RPMI7951 (cell line): ENCODE measurements at places on chromosomes 6 and 20. TPM values are rescaled to one million over a fixed set of nuclear protein-coding genes. Genes with fewer than 3 reads are reported as not detected.

Gene ID4
- total RNA-seq: 0.10 and 0.24 TPM in 2 replicates

Gene PROKR2
- 0.10 TPM in 1 of 2 replicates, not detected in the other for total RNA-seq

Gene TTLL9
- total RNA-seq: not detected in 2 replicates

Gene EBF4
- total RNA-seq: 0.10 TPM in 1 of 2 replicates, not detected in the other

Gene PACRG
- not detected in 2 replicates for total RNA-seq

Gene MAS1L
- not detected in 2 replicates for total RNA-seq

Gene LINC00237
- not detected in 2 replicates for total RNA-seq

Gene SLC17A3
- total RNA-seq: not detected in 2 replicates

Gene SLC22A2
- total RNA-seq: not detected in 2 replicates

Gene BPIFB4
- total RNA-seq: not detected in 2 replicates

Gene RTEL1
- total RNA-seq: 17.4 and 18.7 TPM in 2 replicates

Gene ENPP3
- 0.48 and 1.9 TPM in 2 replicates for total RNA-seq

Gene PDE10A
- 10.7 and 11.3 TPM in 2 replicates for total RNA-seq

Gene SFTA2
- total RNA-seq: 0.24 TPM in 1 of 2 replicates, not detected in the other

Gene TTBK1
- total RNA-seq: not detected in 2 replicates

Gene CASS4
- total RNA-seq: 2.2 and 2.5 TPM in 2 replicates

Gene EGFL8
- 0.59 and 2.8 TPM in 2 replicates for total RNA-seq

Gene SLC17A2
- not detected in 2 replicates for total RNA-seq

Gene SLCO4A1
- total RNA-seq: 60.2 and 62.4 TPM in 2 replicates

Gene RNF114
- total RNA-seq: 127 and 240 TPM in 2 replicates

Gene GSTA3
- total RNA-seq: not detected in 2 replicates

Gene IPCEF1
- total RNA-seq: under 0.01 and 0.59 TPM in 2 replicates

Gene SPDEF
- 0.20 and 0.24 TPM in 2 replicates for total RNA-seq

Gene HCK
- not detected in 2 replicates for total RNA-seq

Gene ADGB
- not detected in 2 replicates for total RNA-seq

Gene RNF39
- not detected in 2 replicates for total RNA-seq

Gene STX11
- 0.96 and 2.0 TPM in 2 replicates for total RNA-seq

Gene PBOV1
- not detected in 2 replicates for total RNA-seq

Gene PLN
- not detected in 2 replicates for total RNA-seq

Gene TM9SF4
- 45.4 and 52.9 TPM in 2 replicates for total RNA-seq

Gene SALL4
- total RNA-seq: 2.3 and 2.5 TPM in 2 replicates

Gene TNNC2
- 0.36 TPM in 1 of 2 replicates, not detected in the other for total RNA-seq

Gene GHRH
- total RNA-seq: not detected in 2 replicates

Gene AGER
- 0.98 and 1.6 TPM in 2 replicates for total RNA-seq

Gene PDYN
- total RNA-seq: not detected in 2 replicates

Gene MYLK4
- total RNA-seq: 0.29 and 0.60 TPM in 2 replicates

Gene TCP1
- 347 and 421 TPM in 2 replicates for total RNA-seq

Gene CAPN11
- not detected in 2 replicates for total RNA-seq

Gene SLC4A11
- total RNA-seq: 0.60 and 0.68 TPM in 2 replicates

Gene CTNNBL1
- 47.7 and 57.9 TPM in 2 replicates for total RNA-seq

Gene ZNF165
- total RNA-seq: 0.60 and 1.1 TPM in 2 replicates

Gene KHDC1
- total RNA-seq: 0.60 and 2.1 TPM in 2 replicates

Gene SAMD5
- 0.10 and 0.24 TPM in 2 replicates for total RNA-seq

Gene TRIM31
- total RNA-seq: not detected in 2 replicates

Gene DEFB114
- not detected in 2 replicates for total RNA-seq

Gene DSE
- 64.9 and 69.7 TPM in 2 replicates for total RNA-seq

Gene RIPPLY2
- not detected in 2 replicates for total RNA-seq

Gene SAMD3
- 0.96 and 1.2 TPM in 2 replicates for total RNA-seq

Gene SEL1L2
- not detected in 2 replicates for total RNA-seq

Gene TENT5A
- 14.8 and 15.5 TPM in 2 replicates for total RNA-seq

Gene OR11A1
- not detected in 2 replicates for total RNA-seq

Gene NRN1
- 26.8 and 32.8 TPM in 2 replicates for total RNA-seq
